Brain pericyte (primary cell): ENCODE measurements at places on chromosomes 3 and 15.

DNA sequence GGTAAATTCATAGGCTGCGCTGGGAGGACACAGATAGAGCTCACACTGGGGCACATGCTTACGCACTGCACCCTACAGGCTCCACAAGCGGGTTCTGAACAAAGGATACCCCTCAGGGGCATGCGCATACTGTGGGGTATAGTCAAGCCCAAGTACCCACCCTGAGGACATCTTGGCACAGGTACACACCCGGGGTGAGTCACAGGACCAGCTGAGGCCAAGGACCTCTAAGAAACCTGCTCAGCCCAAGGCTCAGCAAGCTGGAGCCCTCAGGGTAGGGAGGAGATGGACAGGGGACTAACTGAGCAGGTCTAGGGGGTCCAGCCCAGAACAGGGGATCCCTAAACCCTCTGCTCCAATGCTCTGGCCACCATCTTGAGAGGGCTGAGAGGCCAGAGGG lies 3.3 kb downstream of the SHISA5 start:
- DNase-seq = no peak

- DNase-seq = no peak
These were observed 29.6 kb downstream of the MSL2 start for GRCh38 chr3:136166507-136166906.

- peak; percentile 8 for DNase-seq
These were observed 193.7 kb upstream of the MME start for GRCh38 chr3:154886437-154886836.

GRCh38 chr15:50800715-50801114 lies 35.2 kb upstream of the SPPL2A start:
- no peak for DNase-seq

DNA sequence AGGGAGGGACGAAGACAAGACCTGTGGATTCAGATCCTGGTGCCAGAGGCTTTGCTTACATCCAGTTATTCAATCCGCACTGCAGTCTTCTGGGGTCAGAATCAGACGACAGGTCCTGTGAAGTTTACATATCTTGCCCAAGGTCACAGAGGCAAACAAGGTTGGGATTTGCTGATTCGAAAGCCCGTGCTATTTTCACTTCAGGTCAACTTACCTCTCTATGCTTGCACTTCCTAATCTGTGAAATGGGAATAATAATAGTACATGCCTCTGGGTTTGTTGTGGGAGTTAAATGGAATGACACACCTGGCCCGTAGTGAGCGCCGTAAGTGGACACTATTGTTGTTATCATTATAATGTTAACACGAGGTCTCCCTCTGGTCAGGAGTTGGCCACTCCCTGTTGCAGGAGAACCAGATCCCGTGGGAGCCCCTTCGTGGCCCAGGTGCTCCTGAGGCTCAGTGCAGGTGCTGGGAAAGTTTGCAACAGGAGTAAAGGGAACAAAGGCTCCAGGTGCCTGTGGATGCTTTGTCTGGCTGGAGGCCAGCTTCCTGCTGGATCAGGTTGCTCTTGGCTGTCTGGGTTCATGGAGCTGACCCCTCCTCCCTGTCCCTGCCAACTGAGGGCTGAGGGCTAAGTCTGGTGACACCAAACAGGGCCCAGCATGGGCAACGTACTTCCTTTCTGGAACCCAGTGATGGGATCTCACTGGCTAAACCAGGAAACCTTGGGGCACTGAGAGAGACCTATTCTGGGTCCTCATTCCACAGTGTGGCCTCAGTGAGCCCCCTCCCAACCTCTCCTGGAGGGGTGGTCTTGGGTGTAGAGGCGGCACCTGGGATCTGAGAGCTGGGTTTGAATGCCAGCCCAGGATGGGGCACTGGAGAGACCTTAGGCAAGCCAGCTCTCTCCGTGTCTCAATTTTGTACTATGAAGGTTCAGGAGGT lies 40.1 kb upstream of the SEMA4B start:
- DNase-seq = no peak

DNA sequence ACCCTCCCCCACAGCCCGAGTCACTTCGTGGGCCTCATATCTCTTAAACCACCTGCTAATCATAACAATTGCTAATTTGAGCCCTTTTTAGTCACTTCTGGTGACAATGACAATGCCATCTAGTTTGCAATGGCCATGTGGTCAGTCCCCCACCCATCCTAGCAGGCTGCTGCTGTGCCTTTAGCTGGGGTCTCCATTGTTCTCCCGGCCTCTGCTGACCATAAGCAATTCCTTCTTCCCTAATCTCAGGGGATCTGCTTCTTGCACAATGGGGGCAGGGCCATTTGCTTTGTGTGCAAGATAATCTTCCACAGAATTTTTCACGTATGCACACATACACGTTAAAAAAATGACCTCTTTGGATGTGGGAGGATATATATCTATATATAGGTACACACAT lies 406.1 kb upstream of the ONECUT1 start:
- DNase-seq = no peak

DNA sequence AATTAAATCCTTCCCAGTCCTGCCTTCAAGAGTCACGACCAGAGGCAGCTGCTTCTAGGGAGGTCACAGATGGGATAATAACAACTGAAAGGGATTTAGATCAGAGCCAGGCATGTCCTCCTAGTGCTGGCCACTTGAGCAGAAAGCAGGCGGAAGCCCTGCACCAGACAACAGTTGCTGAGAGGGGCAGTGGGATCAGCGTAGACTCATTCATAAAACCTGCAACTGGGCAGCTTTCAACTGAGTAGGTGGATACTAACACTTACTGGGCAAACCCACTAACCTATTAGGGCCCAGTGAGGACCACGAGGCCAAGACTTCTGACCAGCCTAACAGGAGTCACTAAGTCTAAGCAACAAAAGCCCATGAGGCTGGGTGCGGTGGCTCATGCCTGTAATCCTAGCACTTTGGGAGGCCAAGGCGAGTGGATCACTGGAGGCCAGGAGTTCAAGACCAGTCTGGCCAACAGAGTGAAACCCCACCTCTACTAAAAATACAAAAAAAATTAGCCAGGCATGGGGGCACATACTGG lies 67.0 kb downstream of the DAPK2 start:
- no peak for DNase-seq

DNA sequence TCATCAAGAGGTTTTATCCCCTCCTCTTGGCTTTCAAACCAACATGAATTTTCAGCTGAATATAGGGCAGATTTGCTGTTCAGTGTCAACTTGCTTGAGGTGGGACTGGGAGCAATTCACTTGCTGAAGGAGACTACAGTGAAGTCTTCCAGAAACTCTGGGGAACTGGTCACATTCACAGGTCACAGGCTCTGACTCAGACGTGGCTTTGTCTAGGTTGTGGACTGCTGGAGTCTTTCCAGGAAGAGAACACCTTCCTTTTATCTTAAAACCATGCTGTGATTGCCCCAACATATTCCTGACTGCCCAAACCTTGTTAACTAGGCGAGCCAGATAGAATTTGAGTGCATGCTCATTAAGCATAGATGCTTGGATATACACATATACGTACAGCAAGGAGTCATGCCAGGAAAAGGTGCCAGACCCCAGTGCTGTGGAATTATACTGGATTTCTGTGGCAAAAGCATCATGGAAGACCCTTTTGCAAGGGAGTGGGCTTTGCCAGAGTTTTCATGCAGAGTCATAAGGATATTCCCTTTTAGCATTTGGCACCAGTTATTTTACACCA lies 399.1 kb upstream of the TBL1XR1 start:
- no peak for DNase-seq

DNA sequence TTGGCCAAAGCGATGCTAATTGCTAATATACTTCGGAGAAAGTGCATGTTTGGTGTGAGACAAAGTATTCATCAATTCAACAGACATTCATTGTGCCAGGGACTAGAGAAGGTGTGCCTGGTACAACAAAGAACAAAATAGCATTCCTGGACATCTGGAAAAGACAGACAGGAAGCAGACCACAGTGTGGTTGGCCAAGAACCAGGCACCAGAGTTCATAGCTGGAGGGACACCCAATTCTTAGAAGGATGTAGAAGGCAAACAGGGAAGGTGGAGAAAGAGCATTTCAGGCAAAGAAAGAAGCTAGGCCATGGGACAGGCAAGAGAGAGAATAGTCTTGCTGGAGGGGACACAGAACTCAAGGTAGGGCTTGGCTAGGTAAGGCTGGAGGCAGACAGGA lies 105.8 kb upstream of the ETV5 start:
- DNase-seq = no peak

DNA sequence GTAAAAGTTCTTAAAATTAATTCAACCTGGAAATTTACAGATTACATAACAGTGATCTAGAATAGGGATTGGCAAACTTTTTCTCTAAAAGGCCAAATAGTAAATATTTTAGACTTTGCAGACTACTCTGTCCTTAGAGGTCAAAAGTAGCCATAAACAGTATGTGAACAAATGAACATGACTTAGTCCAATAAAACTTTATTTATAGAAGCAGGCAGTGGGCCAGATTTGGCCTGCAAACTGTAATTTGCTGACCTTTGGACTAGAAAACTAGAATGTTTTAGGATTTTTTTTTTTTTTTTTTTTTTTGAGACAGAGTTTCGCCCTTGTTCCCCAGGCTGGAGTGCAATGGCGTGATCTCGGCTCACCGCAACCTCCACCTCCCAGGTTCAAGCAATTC lies 12.1 kb downstream of the SENP8 start:
- DNase-seq = no peak
